ENCODE measurements at places on chromosomes 7 and 10. TPM values are rescaled to one million over a fixed set of nuclear protein-coding genes. Genes with fewer than 3 reads are reported as not detected.

ELFN1 gene
- not detected for total RNA-seq

PON1 gene
- total RNA-seq, result not detected

CRTAC1 gene
- not detected for total RNA-seq

AASS gene
- total RNA-seq, result 2.6 TPM

PDK4 gene
- 0.35 TPM for total RNA-seq

MMD2 gene
- not detected for total RNA-seq

HMX3 gene
- total RNA-seq, result not detected

CASP2 gene
- 94.3 TPM for total RNA-seq

DNMBP gene
- total RNA-seq, result 4.0 TPM

PLAU gene
- total RNA-seq, result 0.64 TPM

Measured in CD4-positive, alpha-beta memory T cell (primary cell).